Posterior vena cava (tissue), 2 donors: ENCODE measurements at places on chromosomes 7 and 10.
A peak's percentile ranks its signal among the peaks of the same experiment; 100 is the strongest.

GRCh38 chr7:156155988-156156733, 343.9 kb upstream of the SHH start:
- no peak for DNase-seq

GRCh38 chr7:111394891-111395290, 167.4 kb downstream of the IMMP2L start:
- DNase-seq = no peak

GRCh38 chr7:87148332-87148955, 3.8 kb upstream of the DMTF1 start:
- no peak for DNase-seq

DNA sequence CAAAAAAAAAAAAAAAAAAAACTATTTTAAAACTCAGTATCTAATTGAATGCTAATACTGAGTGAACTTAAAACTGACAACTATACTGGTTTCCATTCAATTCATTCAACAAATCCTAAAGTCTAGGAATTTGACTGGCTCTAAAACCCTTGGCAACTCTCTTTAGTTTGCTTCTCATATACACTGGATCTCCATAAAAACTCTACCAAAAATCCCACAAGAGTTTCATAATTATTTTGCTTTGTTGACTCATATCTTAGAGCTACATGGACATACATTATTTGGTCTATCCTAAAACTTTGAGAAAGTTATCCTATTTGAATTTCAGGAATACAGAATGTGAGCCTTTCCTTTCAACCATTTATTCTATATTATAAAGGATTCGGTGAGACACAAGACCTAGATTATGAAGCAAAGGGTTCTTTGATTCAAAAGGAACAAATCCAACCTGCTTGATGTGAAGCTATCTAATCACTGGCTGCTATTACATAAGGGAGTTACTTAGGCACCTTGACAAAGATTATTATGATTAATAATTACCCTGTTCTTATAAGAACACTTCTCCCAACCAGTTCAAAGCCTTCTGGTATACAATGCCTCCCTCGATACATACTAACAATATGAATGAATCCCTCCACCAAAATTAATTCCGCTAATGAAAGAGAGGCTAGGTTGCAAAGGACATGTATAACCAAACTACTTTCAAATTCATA, 15.8 kb upstream of the KMT2E start:
- no peak for DNase-seq

DNA sequence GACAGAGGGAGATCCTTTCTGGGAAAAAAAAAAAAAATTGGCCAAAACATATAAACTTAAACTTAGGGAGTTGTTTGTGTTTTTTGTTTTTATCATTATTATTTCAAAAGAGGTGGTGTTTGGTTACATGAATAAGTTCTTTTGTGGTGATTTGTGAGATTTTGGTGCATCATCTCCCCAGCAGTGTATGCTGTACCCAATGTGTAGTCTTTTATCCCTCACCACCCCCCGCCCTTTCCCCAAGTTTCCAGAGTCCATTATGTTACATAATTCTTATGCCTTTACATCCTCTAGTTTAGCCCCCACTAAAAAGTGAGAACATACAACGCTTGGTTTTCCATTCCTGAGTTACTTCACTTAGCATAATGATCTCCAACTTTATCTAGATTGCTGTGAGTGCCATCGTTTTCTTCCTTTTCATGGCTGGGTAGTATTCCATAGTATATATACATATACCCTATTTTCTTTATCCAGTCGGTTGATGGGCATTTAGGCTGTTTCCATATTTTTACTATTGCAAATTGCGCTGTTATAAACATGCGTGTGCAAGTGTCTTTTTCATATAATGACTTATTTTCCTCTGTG, 148.1 kb upstream of the ZNF92 start:
- no peak for DNase-seq

GRCh38 chr10:69951658-69952057, 101.0 kb upstream of the MACROH2A2 start:
- DNase-seq = peak; percentile 7

DNA sequence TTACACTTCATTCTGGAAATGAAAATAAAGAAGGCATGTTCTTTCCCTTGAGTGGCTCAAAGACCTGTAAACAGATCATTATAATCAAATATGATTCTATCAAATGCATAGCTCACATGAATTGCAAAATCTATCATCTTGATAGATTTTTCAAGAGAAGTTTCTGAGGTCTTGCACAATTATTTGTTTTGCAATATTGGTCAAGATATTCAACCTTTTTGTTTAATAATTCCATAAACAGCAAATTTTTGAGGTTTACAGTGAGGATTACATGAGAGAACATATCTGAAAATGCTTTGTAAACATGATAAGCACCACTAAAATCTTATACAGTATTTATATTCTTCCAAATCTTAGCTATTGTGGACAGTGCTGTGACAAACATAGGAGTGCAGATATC, 160.8 kb downstream of the HDAC9 start:
- no peak for DNase-seq

DNA sequence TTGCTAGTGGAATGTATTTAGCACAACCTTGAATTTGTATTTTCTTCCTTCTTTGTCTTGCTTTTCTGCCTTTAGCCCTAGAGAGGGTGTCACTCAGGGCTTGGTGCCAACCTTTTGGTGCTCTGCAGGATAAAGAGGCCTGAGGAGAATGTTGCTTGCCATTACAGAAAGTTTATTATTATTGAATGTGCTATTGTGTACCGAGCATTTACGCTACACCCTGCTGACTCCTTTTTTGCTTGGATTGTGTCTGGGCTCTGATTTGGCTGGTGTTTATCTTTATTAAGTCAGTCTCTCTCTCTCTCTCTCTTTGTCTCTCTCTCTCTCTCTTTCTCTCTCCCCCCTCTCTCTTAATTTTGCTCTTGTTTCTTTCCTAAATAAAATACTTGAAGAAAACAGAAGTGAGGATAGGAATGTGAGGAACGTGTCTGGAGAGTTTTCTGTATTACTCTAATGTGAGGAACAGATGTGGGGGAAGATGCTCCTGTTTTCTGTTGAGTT, 284.4 kb upstream of the PHYHIPL start:
- no peak for DNase-seq

DNA sequence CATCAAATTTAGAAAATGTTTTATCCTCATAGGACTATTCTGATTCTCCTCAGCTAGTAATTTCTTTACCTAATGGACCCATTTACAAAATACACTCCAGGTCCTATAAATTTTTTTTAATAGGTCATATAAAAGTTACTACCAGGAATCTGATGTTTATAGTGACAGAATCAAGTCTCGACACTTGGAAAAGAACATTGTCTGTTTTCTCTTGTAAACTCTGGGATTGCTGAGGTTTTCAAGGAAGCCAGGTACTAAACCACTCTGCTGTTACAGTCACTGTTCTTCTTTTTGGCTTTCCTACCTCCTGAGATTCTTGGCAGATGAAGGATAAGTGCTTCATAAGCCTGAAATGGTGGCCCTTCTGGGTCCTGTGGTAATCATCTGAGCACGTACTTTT, 493.1 kb downstream of the AUTS2 start:
- no peak for DNase-seq

GRCh38 chr7:114879554-114879953, 42.3 kb upstream of the MDFIC start:
- DNase-seq = no peak

- no peak for DNase-seq
Measured at GRCh38 chr7:132609906-132610520, 33.7 kb upstream of the PLXNA4 start.

- DNase-seq = peak; percentile 88
Measured at GRCh38 chr10:118241229-118242137, 100.6 kb downstream of the FAM204A start.

GRCh38 chr10:29554660-29555059, 80.1 kb downstream of the SVIL start:
- DNase-seq = no peak

- DNase-seq = no peak
Measured at GRCh38 chr7:112765105-112765504, 25.1 kb downstream of the TMEM168 start.

GRCh38 chr10:1370298-1370697, 314.1 kb downstream of the WDR37 start:
- DNase-seq = no peak

- DNase-seq = no peak
Measured at GRCh38 chr7:30950197-30950596, 13.6 kb upstream of the GHRHR start.

GRCh38 chr7:32910195-32910594, 18.6 kb upstream of the KBTBD2 start:
- no peak for DNase-seq

DNA sequence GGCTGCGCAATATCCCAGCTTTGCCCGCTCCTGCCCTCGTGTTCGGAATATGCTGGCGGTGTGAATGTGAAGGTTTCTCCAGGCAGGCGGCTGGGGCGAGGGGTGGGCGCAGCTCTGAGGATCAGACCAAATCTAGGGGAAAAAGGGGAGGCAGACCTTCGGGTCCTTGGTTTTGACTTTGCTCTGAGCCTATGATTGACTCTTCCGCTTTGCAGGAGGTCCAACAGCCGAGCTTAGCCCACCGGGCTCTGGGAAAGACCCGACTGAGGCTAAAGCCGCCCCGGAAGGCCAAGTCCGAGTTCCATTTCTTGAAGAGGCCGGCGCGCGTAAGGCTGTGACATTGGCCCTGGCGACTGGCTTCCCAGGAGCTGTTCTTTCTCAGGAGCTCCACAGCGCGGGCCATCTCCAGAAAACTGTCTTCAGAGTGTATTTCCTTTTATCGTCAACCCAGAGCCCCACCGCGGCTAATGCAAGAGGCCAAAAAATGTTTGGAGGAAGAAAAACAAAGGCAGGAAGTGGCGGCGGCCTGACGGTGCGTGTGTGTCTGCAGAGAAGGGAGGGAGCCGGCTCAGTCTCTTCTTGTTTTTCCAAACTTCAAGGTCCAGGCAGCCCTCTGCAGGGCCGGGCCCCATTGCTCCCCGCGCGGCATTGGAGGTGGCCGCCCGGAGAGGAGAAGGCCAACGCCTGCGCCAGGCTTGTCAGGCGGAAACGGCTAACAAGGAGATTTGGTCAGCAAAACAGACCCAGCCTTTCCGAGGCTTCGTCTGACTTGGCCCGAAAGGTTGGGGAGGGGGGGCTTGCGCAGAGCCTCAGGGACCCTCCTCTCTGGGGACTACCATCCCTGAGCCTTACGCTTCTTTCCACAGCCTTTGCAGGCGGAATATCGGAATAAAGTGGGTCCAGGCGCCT, 3.6 kb upstream of the HOXA11 start:
- peak; percentile 85 for DNase-seq

GRCh38 chr10:11328264-11329061, 283.0 kb downstream of the USP6NL start:
- no peak for DNase-seq
